Stimulated activated CD8-positive, alpha-beta memory T cell treated with anti-CD3 and anti-CD28 coated beads, Interleukin-2, amount 100 ng/mL, for 1 hour (primary cell): ENCODE measurements at places on chromosomes 16 and 17.

DNA sequence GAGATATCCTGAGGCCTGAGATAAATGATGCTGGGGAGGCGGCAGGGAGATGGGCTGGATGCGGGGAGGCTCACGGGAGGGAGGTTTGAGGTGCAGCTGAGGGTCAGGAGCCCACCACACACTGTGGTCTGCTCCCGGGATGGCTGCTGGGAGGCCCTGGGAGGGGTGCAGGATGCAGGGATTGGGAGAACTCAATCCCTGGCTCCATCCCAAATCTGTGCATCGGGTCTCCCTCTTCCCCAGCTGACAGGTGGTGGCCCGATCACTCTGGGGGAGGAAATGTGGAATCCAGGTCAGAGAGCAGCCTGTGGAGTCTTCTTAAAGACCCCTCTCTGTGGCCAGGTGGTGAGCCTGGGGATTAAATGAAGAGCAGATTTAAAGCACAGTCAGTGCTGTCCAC lies 12.0 kb downstream of the PHB1 start:
- no peak for DNase-seq

GRCh38 chr17:33375103-33375502 lies 82.0 kb upstream of the ASIC2 start:
- DNase-seq = no peak

GRCh38 chr17:50423553-50424159 lies 2.4 kb upstream of the ACSF2 start:
- no peak for DNase-seq

- no peak for DNase-seq
These were observed 57.2 kb upstream of the MED9 start for GRCh38 chr17:17419631-17420030.

DNA sequence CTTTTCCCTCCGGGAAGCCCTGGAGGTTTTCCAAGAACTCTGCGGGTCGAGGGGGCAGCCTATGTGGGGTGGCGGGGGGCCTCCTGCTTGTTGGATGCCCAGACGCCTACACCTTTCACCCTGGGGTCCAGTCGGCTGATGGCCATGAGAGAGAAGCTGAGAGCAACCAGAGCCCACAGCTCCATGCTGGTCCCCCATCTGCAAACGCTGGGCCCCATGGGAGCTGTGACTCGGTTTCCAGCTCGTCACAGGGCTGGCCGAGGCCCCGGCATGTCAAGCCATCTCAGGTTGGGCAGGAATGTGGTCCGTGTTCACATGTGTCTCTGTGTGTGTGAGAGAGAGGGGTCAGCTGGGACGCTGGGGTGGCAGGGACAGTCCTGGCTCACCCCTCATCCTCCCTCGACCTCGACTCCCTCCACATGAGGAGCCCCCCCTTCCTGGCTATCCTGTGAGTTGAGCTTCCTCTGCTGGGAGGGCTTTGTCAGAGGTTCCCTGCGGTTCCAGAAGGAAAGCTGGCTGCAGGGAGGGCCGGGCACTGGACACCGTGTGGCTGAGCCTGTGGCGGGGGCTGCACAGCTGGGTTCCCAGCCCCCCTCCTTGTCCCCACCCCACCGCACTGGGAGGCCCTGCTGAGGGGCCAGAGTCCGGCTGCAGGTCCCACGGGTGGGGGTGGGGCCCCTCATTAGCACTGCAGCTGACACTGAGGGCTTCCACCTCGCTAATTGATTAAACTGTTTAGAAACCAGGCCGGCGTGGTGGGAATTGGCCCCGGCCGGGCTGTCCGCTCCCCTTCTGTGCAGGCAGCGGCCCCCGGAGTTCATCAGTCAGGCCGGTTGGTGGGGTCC lies 19.1 kb downstream of the METRNL start:
- DNase-seq = no peak

DNA sequence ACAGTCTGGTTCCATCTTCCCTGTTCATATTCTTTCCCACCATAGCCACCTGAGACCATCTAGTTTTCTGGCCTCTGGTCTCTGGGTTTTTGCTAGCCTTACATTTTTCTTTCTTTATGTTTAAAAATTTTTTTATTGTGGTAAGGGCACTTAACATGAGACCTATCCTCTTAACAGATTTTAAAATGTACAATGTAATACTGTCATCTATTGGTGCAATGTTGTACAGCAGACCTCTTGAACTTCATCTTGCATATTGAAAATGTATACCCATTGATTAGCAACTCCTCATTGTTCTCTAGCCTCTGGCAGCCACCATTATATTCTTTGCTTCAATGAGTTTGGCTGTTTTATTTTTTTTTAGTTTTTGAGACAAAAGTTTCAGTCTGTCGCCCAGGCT lies 39.2 kb downstream of the ITGAM start:
- no peak for DNase-seq

DNA sequence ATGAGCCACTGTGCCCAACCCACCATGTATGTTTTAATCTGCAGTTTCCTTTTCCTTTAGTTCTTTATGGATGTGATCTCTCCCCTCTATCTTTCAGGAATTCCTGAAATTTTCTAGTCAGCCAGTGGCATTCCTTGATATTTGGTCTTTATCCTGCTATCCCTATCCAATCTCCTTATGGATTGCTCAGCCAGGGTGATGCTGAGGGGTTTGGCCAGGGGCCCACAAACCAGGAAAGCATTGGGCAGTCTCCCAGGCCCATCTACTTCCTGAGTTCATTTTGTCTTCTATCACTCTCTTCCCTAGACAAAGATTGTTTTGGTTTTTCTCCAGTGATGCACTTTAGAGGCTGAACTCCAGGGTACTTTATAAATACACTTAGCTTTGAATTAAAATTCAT lies 115.9 kb downstream of the KATNIP start:
- no peak for DNase-seq
